ENCODE measurements at places on chromosomes 7 and 10.

DNA sequence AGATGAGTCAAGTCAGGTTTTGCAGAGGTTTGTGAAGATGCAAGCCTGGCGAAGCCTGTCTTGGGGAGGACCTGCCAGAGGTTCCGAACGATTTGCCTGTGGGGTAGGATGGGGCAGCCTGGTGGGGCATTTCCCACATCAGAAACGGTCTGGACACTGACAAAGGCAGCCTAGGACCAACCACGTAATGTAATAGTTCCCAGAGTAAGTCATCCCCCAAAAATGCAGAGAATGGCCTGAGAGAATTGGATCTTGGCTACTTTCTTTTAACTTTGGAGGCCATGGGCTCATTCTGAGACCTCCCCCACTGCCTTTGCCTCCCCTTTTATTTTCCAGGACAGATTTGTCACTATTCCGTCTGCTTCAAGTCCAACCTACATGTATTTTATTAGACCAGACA is 168.9 kb upstream of the SH2B2 start:
- no peak for DNase-seq

GRCh38 chr7:133310232-133310862 is 57.5 kb downstream of the EXOC4 start:
- DNase-seq = no peak

DNA sequence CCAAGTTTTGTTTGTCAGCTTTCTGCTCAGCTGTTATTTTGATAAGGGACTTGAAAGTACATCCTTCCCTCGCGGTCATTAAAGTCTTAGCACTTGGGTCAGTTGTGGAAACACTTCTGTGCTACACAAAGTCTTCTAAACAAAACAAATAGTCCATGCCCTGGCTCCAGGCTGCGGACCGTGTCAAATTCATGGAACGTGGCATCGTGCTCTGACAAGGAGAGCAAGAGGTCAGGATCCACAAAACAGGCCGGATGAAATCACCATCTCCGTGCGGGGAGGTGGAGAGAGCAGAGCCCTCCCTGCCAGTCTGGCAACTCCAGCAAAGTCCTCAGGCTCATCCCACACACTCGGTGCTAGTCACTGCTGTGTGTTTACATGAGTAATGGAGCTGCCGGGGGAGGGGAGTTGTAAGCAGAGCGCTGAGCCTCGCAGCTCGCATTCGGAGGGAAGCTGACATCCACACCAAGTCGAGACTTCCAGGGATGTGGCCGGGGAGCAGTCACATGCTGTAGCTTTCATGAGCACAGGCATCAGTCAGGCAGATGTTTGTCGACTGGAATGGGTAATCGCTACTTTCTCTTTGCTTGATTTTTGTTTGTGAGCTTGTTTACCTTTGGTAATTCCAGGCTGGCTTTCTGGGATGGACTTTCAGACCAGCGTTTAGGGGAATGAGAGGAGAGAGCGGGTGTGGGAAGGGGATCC is 147.6 kb downstream of the ARID5B start:
- no peak for DNase-seq

DNA sequence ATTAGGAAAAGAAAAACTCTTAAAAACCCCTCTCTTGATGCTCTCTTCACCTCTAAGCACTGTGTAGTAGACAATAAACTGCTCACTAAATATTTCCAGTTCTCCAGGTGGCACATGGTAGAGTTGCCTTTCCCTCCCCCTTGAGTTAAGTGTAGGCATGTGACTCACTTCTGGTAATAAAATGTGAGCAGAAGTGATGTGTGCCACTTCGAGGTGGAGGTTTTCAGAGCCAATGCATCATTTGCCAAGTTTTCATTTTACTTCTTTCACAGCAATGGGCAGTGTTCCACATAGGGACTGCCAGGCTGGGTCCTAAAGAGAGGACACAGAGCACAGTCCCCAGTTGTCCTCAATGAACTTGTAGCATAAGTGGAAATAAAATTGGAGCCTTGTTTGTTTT is 131.6 kb upstream of the NPY start:
- no peak for DNase-seq

- peak; percentile 92 for DNase-seq
These were observed 3.4 kb upstream of the GRM8 start for GRCh38 chr7:127256041-127256725.

GRCh38 chr7:36280840-36281812 is 108.5 kb upstream of the ANLN start:
- peak; percentile 31 for DNase-seq

- DNase-seq = no peak
These were observed 38.8 kb downstream of the FAM53B start for GRCh38 chr10:124705381-124705740.

DNA sequence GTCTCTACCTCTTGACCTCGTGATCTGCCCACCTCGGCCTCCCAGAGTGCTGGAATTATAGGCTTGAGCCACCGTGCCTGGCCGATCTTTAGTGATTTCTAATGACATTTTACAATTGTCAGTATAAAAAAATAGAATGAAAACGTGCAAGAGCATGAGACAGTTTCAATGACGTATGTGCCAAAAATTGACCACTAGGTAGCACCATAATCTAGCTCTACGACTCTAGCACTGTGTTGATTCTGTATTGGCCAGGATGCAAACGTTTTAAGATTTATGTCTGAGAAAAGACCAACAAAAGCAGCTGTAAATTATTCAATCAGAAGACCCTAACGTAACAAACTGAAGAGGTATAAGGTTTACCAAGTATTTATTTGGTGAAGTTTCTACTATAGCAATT is 25.4 kb upstream of the EXOC6 start:
- no peak for DNase-seq

DNA sequence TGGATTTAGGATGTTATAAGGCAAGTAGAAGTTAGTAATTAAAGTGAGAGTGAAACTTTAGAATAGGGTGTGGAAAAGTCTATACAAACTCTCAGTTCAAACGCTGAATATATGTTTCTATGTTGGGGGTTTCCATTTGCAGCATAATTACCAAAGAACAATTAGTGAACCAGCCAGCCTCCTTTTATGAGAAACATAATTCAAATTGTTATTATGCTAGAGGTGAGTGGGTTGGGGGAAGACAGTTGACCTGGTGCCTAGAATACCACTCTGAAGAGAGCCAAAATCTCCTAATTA is 435.8 kb downstream of the MDFIC start:
- no peak for DNase-seq

DNA sequence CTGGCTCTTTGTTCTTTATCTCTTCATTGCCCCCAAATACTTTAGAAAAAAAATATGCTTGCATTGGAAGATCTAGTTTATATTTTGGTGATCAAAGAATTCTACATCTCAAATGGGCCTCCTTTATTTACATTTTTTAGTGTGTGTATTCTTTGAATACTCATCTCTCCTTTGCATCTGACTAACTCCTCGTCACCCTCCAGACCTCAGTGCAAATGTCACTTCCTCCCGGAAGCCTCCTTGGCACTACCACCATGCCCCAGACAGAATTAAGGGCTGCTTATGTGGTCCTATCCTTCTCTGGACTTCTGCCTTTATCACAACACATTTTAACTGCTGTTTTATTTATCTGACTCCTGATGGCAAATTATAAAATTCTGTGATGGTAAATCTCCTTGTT is 52.0 kb upstream of the PPP1R3C start:
- no peak for DNase-seq

DNA sequence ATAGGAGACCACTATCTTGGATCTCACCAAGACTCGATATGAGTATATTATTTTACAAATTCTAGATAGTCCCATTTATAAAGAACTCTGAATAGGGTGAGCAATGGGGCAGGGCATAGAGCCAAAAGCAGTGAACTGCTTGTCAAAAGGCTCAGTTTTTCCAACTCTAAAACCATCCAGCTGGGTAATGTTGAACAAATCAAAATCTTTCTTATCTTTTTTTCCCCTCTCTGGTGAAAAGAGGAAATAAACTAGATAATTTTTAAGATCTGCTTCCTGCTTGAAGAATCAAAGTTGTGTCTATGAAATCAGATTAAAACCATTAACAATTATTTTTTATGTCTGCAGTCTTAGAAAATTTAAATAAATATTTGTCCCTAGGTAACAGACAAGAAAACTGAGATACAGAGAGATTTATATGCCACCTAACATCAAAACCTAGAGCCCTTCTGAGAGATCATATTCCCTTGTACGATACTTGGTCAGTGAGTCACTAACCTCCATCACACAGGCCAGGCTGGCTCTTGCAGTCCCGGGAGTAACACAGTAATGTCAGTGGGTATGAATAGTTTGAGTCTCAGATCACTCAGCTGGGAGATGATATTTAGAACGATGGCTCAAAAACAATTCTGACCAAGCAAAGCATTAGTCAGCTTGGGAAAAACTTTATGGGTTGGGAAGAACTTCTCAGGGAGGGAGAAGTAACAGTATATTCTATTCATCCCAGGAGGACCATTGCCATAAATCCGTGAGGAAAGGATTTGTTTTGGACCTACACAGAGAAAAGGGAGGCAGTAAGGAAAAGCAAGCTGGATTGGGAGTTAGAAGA is 178.8 kb downstream of the REEP3 start:
- DNase-seq = no peak

GRCh38 chr7:25098096-25099046 is 26.7 kb downstream of the CYCS start:
- peak; percentile 69 for DNase-seq

GRCh38 chr7:70474639-70475234 is 657.2 kb upstream of the GALNT17 start:
- no peak for DNase-seq

DNA sequence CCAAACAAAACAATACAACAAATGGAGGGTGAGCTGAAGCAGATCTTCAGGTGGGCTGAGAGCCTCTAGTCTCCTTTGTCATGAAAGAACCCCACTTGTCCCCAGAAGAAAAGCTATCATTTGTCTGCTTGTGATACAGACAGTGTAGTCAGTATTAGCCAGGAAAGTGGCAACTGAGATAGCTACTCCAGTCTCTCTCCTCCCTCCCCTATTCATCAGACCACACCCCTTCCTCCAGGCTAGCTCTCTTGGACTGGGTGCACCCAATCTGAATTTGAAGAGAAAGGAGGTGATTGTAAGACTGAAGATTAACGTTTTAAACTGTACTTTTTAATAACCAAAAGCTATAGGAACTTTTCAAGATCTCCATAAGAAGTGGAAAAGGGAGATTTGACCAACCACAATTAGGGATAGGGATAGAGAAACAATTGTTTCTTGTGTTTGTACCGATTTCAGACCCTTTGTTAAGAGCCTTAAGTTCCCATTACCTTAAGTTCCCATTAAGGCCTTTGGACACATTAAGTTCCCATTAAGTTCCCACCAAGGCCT is 14.1 kb downstream of the BMPR1A start:
- no peak for DNase-seq

- DNase-seq = no peak
These were observed 67.9 kb upstream of the PRKCQ start for GRCh38 chr10:6647811-6648526.

GRCh38 chr7:2785071-2785500 is 59.0 kb downstream of the GNA12 start:
- DNase-seq = no peak

- peak; percentile 44 for DNase-seq
These were observed 31.7 kb downstream of the CYCS start for GRCh38 chr7:25093268-25093826.

DNA sequence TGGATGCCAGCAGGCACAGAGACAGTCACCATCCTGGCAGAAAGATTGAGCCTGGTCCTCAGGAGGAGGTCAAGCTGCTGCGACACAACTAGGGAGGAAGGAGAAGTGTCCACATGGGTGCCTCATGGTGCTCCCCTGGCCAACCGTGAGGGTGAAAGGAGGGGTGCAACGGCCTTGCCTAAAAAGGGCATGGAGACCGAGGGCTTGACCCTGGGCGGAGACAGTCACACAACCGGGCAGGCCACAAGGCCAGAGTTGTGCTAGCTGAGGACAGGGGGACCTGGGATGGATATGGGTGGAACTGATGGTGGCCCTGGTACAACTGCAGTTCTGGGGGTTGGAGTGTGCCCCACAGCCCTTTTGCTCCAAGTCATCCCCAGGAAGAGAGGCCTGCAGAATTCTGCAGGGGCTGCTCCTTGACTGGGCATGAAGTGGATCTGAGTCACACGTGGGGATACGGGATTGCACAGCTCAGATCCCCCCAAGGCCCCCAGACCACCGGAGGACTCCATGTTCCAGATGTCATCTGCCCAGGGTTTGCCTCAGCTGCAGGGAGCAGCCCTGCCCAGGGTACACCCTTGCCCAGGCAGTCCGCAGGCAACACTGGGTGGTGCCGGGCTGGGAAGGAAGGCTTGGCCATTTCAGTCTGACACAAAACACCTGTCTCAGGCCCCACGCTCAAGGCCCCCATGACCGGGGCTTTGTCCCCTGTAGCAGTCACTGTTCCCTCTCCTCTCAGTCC is 602.3 kb upstream of the MGMT start:
- DNase-seq = no peak

DNA sequence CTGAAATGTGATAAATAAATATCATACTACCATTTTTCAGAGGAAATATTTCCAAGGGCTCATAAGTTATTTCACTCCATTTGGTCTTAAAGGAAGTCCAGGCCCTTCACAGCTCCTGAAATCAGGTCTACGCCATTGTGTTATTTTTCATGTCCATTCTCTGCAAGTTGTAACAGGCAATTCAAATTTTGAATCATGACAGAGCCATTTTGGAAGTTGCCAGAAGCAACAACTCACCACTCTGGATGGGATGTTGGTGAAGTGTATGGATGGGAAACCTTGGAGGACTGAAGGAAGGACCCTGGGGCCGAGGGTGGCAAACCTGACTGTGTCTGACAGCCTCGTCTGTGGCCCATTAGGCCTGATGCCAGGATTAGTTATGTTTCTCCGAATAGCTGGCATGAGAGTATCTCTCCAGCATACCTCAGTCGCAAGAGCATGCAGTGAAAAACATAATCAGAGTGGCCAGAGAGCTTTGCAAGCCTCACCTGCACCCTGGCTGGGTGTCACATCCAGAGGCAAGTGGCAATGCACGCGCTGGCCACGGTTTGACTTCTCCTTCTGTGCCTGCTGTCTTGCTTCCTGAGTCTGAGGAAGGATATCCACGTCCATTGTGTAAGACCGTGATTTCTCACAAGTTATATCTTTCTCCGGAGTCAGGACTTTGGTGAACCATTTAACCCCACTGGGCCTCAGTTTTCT is 87.1 kb downstream of the NRP1 start:
- no peak for DNase-seq

GRCh38 chr10:93186653-93187052 is 113.0 kb downstream of the CYP26A1 start:
- DNase-seq = no peak

DNA sequence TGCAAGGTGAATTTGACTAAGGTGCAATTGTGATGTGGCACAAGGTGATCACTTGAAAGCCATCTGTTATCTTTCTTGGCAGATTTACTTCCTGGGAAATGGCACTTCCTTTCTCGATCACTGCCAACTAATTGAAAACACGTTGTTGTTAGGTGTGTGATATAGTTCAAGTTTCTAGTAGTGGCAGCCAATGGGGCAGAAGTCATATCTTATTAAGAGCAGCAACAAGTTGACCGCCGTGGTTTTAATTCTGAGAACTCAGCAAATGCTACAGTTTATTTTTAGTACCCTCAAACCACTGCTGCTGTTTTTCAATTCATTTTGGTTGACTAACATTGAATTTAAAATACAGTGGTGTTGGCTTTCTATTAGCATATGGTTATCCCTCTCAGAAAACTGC is 1.6 kb downstream of the CHN2 start:
- DNase-seq = no peak
